ENCODE measurements at places on chromosomes 12 and 14.

- no peak for DNase-seq
Observed at GRCh38 chr12:125013816-125014442, 20.5 kb downstream of the BRI3BP start.

- DNase-seq = no peak
Observed at GRCh38 chr12:94676031-94676641, 25.8 kb upstream of the TMCC3 start.

DNA sequence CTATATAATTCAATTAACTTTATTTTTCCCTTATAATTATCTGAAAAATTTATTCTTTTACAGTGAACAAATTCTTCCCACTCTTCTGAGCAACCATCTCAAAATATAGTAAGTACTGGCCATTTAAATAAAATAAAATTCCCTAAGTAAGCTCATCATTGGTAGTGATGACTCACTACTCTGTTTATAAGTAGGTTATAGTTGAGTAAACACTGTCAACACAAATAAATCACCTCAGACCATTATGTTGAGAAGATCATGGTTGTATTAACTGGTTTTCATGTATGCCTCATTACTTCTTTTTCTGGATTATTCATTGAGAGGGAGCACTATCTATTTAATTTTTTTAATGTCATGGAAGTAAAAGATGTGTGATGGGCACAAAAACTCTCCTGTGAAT, 220.5 kb downstream of the SEC23A start:
- DNase-seq = no peak

DNA sequence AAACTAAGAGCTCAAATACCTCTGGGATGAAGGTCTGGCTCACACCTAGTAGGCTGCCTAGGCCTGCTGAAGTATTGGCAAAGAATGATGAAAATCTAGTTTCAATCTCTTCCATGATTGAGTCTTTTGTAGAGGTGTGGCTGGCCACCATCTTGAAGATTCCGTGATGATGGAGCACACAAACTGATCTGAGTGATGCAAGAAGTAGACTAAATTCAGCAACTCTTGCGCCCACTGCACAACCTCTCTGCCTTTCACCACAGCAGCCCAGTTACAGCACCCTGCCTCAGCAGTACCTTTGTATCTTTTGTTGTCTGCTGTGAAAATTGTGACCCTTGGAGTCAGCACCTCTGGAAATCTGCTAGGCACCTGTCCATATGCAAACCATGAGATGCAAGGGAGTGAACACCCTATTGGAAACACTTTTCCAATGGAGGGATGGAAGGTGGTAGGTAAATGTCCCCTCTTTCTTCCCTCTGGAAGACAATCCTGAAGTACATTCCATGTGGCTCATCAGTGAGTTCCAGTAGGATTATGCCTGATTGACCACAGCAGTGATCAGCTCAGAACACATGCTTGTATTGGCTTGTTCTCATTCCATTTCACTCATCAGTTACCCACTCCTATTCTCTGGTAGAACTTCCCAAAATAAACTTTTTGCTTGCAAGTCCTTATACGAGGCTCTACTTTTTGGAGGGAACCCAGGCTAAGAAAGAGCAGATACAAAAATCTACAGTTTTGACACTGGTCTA, 58.6 kb downstream of the BTBD7 start:
- DNase-seq = no peak

- DNase-seq = no peak
Observed at GRCh38 chr14:59245809-59246295, 57.4 kb downstream of the DAAM1 start.

Measured in NCI-H1048 (cell line).